ENCODE measurements at places on chromosomes 5 and 9.

DNA sequence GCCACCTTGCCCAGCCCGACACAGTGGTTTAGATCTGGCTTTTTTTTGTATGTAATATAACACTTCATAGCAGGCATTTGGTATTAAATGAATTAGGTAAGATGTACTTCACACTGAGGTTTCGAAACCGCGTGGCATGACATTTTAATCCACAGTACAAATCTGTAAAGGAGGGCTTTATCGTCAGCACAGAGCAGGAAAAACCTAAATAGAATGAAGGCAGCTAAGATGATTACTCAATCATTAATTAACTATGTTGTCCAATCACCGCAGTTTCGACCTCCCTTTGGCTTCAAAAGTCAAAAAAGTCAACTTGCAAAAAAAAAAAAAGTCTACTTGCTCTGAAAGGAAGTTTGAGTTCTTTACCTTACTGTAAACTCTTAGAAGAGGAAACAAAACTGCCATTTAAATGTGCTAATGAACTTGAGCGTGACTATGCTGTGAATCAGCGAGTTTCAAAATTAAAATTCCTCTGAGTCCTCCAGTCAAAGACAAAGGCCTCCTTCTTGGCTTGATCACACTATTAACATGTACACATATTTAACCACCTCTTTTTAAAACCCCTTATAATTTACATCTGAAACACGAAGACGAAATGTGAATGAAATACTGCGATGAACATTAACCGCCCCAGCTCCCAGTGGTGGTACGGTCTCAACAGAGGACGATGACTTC lies 698 bp upstream of the SEC24A start:
- peak; percentile 36 for DNase-seq

GRCh38 chr5:76386360-76386759 lies 16.7 kb upstream of the IQGAP2 start:
- DNase-seq = no peak

- DNase-seq = no peak
These were observed 341.4 kb downstream of the ARHGEF28 start for GRCh38 chr5:73967347-73967746.

GRCh38 chr9:85941622-85941940 lies 635 bp downstream of the NAA35 start:
- no peak for DNase-seq

- DNase-seq = no peak
These were observed 14.6 kb upstream of the PPP2CA start for GRCh38 chr5:134240421-134240962.

DNA sequence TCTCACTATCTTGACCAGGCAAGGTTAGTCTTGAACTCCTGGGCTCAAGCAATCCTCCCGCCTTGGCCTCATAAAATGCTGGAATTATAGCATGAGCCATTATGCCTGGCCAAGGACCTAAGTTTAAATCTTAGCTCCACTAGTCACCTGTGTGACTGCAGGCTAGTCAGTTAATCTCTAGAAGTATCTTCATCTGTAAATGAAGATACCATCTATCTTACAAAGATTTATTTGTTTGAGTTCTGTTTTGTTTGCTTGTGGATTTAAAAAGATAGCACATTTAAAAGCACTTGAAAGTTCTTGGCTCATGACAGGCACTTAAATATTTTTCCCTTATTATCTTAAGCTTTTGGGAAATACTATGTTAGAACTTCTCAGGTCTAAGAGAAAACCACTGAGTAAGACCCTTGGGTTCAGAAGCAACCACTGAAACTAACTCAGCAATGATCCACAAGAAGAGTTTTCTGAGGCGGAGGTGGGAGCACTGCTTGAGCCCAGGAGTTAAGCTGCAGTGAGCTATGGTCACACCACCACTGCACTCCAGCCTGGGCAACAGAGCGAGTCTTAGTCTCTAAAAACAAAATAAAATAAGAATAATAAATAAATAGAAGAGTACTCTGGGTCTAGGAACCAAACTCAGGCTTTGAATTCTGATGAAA lies 19.1 kb downstream of the TMEM245 start:
- DNase-seq = no peak

- no peak for DNase-seq
These were observed 59.8 kb downstream of the TNFSF15 start for GRCh38 chr9:114745879-114746550.

GRCh38 chr9:124873664-124874063 lies 11.7 kb downstream of the ARPC5L start:
- peak; percentile 62 for DNase-seq

GRCh38 chr5:76546497-76547102 lies 76.6 kb downstream of the F2RL2 start:
- DNase-seq = peak; percentile 25

GRCh38 chr5:52262844-52263243 lies 524.9 kb upstream of the ITGA1 start:
- no peak for DNase-seq

GRCh38 chr5:144249755-144250464 lies 79.2 kb downstream of the KCTD16 start:
- no peak for DNase-seq

DNA sequence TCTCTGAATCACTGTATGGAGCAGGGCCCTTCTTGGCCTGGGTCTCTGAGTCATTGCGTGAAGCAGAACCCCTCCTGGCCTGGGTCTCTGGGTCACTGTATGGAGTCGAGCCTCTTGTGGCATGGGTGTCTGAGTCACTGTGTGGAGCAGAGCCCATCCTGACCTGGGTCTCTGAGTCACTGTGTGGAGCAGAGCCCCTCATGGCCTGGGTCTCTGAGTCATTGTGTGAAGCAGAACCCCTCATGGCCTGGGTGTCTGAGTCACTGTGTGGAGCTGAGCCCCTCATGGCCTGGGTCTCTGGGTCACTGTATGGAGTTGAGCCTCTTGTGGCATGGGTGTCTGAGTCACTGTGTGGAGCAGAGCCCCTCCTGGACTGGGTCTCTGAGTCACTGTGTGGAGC lies 94.0 kb upstream of the RAPGEF1 start:
- no peak for DNase-seq

DNA sequence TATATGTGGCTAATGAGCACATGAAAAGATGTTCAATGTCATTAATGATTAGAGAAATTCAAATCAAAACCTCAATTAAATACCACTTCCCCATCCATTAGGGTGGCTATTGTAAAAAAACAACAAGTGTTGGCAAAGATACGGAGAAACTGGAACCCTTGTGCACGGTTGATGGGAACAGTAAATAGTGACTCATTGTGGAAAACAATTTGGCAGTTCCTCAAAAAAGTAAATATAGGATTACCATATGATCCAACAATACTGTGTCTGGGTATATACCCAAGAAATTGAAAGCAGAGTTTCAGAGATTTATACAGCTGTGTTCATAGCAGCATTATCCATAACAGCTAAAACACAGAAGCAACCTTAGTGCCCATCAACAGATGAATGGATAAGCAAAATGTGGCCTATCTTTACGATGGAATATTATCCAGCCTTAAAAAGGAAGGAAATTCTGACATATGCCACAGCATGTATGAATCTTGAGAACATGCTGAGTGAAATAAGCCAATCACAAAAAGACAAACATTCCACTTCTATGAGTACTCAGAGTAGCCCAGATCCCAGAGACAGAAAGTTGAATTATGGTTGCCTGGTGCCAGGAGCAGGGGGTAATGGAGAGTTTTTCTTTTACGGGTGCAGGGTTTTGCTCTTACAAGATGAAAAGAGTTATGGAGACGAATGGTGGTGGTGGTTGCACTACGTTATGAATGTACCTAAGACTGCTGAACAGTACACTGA lies 41.4 kb upstream of the LRRC14B start:
- DNase-seq = no peak

All from CD4-positive, alpha-beta T cell treated with Interleukin-15 for 1 hour (primary cell).